ENCODE measurements at places on chromosomes 16 and 17.

GRCh38 chr17:75068750-75069149 lies 19.0 kb upstream of the SLC16A5 start:
- no peak for DNase-seq

DNA sequence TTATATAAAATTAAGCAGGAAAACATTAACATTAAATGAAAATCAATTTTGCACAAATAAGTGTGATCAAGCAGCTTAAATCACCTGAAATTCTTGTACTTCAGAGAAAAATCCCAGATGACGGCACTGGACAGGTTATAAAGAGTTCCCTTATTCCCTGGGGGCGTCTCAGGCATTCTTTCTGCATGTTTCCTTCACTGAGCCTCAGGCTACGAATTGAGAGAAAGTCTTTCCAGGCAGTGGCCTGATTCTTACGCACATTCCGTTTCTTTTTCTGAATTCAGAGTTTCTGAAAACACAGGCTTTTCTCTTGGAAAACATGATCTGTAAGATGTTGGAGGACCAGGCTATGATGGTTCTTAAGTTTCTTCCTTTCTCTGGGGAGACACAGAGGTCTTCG lies 22.1 kb upstream of the PITPNM3 start:
- DNase-seq = no peak

- DNase-seq = peak; percentile 40
These were observed 5.7 kb downstream of the DLG4 start for GRCh38 chr17:7213895-7214299.

DNA sequence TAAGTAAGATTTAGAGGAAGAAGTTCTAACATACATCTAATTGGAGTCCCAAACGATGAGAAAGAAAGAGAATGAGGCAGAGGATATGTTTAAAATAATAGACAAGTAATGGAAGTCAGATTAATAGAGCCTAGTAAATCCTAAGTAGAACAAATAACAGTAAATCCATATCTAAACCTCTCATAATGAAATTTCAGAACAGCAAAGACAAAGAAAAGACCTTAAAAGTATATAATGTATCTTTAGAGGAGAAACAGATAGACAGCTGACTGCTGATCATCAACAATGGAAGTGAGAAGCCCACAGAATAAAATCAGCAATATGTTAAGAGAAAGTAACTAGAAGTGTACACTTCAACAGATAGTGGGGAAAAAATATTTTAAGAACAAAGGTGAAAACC lies 536.2 kb upstream of the ZFHX3 start:
- no peak for DNase-seq

GRCh38 chr17:69344939-69345338 lies 18.0 kb upstream of the ABCA5 start:
- DNase-seq = no peak

DNA sequence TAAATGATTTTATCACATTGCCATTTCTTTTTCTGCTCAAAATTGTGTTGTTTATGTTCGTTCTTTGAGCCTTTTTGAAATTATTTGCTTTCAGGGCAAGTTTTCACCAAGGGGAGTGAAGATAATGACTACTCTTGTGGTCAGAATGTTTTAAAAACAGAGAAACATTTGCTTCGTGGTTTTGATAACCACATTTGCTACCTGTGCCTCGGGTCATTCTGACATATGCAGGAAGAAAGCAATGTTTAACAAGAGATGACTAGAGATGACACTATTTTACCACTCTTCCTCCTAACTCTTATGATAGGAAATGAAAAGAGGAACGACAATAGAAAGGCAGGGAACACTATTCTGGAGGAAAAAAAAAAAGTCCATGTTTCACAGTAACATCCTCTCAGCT lies 1496.5 kb upstream of the GOT2 start:
- no peak for DNase-seq

- DNase-seq = no peak
These were observed 648 bp upstream of the ERCC4 start for GRCh38 chr16:13919330-13919682.

DNA sequence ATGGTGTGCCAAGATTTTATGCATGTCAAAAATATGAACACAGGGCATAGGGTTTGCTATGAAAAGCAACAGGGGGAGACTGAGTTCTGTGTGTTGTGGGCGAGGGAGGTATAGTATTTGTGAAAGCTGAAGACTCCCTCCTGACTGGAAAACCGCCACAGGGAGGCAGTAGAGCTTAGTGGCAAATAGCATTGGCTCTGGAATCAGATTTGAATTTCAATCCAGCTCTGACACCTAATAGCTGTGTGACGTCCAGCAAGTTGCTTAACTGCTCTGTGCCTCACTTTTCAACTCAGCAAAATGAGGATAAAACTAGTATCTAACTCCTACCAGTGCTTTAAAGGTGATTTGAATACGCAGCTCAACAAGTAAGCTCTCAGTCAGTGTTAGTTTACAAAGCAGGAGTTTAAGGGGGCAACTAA lies 22.0 kb downstream of the KPNA2 start:
- DNase-seq = no peak

GRCh38 chr17:14712611-14713021 lies 411.7 kb downstream of the HS3ST3B1 start:
- DNase-seq = no peak

DNA sequence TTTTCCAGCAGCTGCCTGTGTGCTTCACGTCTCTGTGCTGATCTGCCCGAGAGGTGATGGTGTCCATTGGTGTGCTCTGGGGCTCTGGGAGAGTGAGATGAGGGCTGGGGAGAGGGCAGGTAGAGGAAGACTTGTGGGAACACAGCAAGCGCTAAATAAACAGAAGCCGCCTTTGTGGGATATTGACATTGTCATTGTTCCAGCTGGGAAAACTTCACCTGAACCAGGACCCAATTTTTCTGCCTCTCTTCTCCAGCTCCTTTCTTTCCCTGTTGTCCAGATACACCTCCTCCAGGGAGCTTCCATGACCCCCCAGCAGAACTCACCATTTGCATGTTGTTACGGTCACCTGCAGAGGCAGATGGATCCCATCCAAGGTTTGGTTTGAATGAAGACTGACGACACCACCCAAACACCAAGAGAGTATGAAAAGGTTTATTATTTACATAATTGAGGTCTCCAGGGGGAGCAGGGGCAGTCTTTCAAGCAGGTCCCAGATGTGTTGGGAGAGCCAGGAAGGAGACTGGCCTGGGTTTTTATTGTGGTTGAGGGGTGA lies 3.6 kb upstream of the ITGA3 start:
- no peak for DNase-seq

GRCh38 chr16:4556580-4556979 lies 440 bp downstream of the C16orf96 start:
- no peak for DNase-seq

DNA sequence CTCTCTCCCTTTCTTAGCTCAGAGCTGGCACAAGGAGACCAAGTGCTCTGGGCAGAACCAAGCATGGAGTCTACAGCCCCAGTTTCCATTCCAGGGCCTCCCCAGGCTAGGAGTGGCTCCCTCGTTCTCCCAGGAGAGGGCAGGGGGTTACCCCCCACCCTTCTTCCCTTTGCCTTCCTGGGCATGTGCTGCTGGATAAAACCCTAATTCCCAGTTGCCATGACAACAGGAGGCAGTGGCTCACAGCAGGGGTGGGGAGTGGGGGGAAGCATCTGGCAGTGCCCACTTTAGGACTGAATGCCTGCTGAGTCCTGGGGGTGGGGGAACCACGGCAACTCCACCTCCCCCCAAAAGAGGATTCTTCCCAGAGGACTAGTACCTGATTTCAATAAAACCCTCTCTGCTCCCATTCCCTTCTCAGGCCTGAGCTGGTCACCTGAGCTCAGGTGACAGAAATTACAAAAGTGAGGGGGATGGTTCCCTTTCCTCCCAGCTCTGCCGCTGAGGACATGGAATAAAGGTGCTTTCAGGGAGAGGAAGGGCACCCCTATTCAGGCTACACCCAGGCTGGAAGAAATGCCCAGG lies 1.8 kb downstream of the MPP2 start:
- DNase-seq = no peak

DNA sequence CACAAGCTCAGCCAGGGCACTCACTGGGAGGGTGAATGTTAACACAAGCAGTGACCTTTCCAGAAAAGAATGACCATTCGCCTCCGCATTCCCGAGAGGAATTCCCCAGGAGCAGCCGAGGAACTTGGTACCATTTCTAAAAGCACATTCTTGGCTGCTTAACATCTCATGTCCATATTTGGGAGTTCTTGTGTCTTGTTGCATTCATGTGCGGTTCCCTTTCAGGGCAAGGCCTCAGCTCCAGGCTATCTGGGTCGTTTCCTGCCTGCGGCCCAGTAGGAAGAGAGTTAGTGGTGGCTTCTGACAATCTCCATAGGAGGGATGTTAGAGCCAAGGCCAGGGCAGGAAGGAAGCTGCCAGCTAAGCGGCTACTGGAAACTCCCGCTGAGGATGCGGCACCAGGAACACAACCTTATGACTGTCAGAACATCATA lies 27.8 kb upstream of the MEAK7 start:
- DNase-seq = no peak

DNA sequence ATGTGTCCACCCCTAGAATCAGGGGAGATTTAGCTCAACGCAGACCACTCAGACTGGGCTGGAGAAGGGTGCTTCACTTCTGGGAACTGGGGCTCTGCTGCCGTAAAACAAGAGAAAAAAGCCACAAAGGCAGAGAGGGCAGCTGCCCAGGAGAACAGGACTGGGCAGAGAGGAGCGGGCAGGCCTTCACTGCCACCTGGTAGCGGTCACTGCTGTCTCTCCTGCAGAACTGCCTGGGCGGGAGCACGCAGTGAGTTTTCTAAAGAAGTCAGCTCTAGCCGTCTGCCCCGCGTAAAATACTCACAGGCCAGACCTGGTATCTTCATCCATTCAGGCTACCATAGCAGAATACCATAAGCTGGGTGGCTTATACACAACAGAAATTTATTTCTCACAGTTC lies 103.8 kb downstream of the AMFR start:
- DNase-seq = no peak

DNA sequence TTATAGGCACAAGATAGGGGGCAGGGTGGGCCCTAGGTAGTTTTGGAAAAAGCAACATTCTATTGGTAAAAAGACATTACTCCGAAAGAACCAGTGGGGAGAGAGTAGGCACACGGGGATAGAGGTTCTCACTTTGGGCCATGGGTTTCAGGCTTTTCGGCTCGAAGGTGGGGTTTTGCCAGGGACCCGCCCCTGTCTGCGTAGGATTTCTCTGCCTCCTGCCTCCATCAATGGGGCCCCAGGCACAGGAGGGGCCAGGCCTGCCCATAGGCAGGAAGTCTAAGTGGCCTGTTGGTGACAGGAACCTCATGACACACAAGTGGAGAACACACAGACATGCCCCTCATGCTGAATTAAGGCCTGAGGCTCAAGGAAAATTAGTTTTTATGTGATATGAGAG lies 57.5 kb downstream of the RNF213 start:
- no peak for DNase-seq

DNA sequence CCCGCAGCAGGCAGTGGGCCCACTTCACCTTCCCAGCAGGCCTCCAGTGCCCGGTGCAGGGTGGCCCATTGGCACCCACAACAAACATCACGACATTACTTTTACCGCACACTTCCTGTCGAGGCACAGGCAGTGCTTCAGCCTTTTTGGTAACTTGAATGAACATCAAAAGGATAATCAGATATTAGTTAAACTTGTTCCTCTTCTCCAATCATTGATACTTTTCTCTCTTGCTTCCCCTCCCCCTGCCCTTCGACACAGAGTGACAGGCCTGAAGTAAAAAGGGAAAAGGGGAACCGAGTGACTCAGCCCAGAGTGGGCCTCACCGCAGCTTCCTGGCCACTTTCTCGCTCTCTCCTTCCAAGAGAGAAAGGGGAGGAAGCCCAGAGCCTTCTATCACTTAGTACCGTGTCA lies 507.0 kb downstream of the MAF start:
- DNase-seq = peak; percentile 33

DNA sequence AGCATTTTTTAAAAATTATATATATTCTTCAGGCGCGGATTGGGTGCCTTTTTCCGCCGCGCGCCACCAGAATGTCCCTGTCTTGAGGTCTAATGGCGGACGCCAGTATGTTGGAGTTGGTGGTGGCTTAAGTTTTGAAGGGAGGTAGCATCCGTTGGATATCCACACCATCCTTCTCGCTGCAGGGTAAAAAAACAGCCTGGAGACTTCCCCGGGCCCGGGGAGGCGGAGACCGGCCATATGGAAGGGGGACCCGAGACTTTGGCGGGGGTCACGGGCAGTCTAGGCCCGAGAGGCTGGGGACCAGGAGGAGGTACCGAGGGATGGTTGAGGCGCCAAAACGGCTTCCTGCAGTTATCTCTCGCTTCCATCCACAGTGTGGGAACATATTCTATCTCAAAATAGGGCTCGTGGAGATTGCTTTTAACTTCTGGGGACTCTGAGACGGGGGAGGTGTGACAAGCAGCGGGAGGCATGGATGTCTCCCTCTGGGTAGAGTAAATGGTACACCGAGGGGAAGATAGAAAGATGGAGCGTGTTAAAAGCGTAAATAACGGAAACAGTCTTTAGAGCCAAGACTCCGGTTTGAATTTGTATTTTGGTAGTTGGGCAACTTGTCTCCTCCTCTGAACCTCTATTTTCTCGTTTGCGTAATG lies at the start of gene SF3B3:
TSS of gene SF3B3 (plus strand) at position 74 of the 656 bp plus-strand sequence. CDS start 2,841 bp downstream, outside the sequence.
- peak; percentile 23 for DNase-seq

DNA sequence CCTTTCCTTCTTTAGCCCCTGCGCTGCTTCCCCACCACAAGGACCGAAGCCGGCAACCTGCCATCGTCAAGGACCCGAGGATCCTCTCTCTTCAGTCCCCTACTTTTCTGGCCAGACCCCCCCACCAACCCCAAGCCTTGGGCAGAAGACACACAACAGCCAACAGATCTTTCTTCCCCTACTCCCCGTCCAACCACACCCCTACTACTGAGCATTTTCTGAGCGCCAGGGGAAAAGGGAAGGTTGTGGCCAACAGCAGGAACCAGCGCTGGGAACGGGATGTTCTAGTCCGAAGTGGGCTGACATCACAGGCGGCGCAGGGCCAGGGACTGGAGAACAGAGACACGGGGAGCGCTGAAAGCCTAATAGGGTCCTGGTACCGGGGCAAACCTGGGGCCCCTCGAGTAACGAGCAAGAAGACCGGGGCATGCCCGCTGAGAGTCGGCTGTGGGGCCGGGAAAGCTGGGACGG lies 528 bp downstream of the PER1 start:
- no peak for DNase-seq

DNA sequence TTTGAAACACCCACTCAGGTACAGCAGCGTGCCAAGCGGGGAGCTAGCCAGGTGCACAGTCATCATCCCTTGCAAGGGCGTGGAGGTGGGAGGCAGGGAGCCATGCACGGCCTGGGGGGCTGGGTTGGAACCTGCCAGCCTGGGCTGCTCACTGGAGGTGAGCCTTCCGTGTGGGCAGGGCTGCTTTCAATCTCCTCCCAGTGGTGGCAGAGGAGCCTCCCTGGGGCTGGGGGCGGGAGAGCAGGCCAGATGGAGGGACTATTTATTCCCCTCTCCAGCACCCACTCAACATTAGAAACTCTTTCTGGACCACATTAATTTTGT lies 90.3 kb downstream of the KATNIP start:
- no peak for DNase-seq
